Stimulated activated CD4-positive, alpha-beta T cell treated with anti-CD3 and anti-CD28 coated beads, Interleukin-1b, Interleukin-23, amount 100 ng/mL, for 48 hours (primary cell): ENCODE measurements at places on chromosomes 2 and 18.

GRCh38 chr18:67608615-67609273, 92.2 kb upstream of the DSEL start:
- no peak for DNase-seq

DNA sequence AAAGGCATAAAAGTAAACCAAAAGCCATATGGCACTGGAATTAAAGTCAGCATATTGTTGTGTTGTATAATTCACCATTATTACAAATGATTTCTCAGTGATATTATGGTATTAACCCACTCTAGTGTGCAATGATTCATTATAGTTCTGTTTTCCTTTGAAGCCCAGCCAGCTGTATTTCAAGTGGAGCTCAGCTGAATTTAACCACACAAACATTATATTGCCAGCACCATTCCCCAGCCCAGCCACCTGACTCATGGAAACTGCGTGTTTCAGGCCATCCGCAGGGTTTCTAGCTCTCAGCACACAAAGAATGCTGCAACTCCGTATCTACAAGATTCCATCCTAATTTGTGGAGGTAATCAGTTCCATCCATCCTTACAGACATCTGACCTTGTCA, 166.8 kb upstream of the CHAC2 start:
- no peak for DNase-seq

GRCh38 chr2:28643327-28643726, 108.3 kb upstream of the PPP1CB start:
- DNase-seq: no peak

DNA sequence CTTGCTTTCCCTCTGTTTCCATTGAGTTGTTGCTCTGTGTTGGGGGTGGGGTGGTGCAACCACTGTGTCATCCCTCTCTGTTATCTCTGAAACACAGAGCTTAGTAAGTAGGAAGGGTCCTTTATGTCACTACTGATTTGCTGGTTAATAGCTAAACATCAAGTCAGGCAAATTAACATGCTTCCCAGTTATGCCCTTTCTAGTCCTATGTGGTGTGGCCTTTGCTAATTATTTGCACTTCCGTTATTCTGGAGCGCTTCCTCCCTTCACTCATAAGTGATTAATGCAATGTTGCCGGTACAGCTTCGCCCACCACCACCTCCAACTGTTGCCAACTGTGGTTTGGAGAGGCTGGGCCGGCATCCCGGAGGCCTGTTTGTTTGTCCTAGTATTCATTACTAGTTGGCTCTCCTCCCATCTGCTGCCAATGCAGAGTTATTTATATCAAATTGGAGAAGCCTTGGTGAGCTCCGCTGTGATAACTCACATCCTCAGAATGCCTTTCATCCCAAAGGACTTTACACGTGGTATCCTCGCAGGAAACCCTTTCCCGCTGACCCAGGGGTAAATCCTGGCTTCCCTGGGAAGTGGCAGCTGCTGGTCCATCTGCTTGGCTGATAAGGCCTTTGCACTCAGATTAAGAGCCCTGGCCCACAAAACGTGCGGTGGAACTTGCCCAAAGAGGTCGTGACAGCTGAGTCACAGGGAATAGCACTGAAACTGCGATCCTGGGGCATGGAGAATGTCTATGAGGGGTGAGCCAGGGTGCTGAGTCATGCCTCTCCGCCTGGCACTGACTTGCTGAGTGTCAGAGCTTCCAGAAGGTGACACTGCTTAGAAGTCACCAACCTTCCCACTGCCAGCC, 72.0 kb upstream of the ZCCHC2 start:
- peak; percentile 10 for DNase-seq

DNA sequence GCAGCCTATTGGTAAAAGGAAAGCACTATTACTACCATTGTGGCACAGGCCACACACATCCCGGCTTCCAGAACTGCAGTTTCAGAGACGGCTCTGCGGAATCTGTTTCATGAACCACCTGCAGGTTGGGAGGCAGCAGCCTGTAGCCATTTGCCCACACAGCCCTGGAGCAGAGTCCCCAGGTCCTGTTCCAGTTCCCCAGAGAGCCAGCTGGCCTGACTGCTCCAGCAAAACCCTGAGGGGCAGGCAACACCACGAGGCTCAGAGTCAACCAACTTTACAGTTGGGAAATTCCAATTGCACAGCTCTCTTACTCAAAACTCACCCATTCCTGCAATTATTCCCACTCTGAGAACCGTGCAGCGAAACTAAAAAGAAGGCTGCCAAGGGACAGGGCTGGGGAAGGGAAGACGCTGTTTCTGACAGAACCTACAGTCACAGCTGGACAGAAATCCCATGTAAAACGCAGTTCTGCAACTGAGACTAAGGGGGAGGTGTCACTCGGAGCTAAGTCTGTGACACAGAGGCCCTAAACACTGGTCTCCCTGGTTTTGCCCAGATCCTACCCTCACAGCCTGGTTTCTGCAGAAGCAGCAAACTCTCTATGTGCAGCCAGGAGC, 219.4 kb downstream of the TMEM163 start:
- DNase-seq: no peak

DNA sequence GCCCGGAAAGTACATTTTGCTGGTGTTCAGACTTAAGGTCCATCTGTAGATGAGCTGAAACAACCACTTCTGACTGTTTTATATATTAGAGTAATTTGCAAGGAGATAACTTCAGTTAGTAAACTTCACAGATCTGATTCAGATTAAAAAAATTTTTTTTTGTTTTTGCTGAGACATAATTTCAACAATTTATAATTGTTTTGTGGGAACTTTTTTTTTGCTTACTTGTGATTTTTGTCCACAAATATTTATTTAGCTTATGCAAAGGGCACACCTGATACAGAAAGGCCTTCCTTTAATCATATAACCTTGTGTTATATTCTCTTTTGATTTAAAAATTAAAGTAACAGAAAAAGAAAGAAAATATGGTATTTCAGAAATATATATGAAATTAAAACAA, 9.6 kb upstream of the SCN9A start:
- no peak for DNase-seq

DNA sequence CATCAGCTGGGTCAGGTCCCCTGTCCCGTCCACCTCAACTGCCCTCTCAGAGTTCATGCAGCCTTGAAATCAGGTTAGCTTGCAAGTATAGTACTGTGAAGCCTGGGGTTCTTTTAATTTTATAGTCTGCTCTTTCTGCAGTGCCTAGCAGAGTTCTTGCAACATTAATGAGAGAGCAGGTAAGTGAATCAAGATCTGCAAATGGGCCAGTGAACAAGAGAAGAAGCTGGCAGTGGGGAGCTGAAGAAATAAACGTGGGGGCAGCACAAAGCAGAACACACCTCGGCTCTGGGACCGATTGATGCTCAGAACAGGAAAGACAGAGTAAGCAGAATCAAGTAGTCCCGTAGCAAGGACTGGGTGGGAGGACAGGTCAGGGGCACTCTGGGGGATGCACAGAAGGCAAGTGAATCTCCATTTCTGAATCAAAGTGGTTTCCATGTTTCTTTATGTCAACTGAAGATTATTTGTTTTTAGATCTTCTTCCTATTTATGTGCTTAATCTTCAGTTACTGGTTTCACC, 675.5 kb downstream of the RNF144A start:
- peak; percentile 7 for DNase-seq

- no peak for DNase-seq
These were observed 54.7 kb upstream of the HK2 start for GRCh38 chr2:74779265-74779558.

GRCh38 chr2:68832233-68832869, 38.8 kb downstream of the BMP10 start:
- peak; percentile 42 for DNase-seq

GRCh38 chr2:232611559-232612218, 21.7 kb upstream of the EFHD1 start:
- peak; percentile 70 for DNase-seq

DNA sequence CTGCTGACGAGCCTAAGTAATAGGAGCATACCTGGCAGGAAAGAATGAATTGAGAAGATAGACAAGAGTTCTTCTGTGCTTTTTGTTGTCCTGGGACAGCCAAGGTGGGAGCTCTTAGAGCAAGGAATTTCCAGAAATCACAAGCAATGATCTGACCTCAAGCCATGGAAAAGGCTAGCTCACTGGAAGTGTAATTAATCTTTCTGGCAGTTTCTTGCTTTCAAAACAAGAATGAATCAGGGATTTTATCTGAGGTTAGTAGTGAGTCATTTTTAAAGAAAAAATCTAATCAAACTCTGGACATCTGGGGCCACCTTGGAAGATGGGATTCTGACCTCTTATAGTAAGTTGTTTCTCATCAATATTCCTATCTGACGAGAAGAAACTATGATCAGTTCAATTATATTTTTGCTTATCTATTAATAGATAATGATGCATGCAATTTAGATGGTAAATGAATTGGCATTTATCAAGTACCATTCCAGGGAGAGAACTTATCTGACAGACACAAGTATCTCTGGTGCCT, 98.0 kb downstream of the ADCYAP1 start:
- DNase-seq: no peak

DNA sequence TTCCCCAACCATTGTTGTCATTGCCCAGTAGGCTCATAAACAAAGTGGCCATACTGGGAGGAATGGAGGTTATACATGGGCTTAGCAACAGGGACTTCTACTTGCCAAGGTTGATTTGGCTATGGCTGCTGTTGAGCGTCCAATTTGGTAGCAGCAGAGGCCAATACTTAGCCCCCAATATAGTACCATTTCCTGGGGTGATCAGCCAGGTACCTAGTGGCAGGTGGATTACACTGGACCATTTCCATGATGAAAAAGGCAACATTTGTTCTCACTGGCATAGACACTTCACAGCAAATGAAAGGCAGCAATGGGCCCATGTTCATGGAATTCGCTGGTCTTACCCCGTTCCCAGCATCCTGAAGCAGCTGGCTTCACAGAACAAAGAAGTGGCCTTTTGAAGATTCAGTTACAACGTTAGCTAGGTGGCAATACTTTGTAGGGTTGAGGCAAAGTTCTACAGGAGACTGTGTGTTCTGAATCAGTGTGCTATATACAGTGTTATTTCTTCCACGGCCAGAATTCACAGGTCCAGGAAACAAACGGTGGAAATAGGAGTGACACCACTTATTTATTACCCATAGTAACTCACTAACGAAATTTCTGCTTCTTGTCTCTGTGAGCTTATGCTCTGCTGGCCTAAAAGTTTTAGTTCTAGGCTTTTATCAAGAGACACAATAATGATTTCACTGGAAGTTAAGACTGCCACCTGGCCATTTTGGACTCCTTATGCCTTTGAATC, 37.5 kb downstream of the FBXO11 start:
- no peak for DNase-seq

- DNase-seq: no peak
These were observed 93.1 kb upstream of the PXDN start for GRCh38 chr2:1837458-1837857.

DNA sequence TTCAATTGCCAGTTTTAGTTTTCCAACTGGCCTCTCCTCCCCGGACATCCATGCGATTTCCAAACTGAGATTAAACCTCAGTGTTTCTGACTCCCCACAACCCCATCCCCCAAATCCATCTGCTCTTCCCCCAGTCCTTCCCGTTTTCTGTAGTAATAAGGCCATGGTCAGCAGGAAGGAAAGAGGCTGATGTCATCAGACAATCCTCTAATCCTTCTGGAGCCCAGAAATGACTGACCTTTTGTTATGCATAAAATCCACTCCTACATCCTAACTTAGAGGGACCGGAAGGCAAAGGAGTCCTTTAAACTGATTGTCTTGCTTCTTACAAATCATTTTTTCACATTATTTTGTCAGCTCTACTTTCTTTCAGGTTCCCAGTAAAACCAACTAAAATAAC, 155.8 kb downstream of the INO80D start:
- DNase-seq: no peak

DNA sequence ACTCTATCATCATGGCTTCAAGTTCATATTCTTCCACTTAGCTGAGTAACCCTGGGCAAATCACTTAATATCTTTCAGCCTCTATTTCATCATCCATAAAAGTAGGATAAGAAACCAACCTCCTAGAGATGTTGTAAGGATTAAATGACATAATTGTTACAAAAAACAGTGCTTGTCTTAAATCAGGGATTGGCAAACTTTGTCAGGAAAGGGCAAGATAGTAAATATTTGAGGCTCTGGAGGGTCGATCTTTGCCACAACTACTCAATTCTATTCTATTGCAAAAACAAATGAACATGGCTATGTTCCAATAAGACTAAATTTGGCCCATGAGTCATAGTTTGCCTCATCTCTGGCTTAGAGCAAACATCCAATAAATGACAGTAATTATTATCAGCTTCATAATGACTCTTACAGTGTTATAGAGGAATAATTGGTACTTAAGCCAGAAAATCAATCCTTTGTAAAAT, 184.7 kb downstream of the SATB2 start:
- no peak for DNase-seq

DNA sequence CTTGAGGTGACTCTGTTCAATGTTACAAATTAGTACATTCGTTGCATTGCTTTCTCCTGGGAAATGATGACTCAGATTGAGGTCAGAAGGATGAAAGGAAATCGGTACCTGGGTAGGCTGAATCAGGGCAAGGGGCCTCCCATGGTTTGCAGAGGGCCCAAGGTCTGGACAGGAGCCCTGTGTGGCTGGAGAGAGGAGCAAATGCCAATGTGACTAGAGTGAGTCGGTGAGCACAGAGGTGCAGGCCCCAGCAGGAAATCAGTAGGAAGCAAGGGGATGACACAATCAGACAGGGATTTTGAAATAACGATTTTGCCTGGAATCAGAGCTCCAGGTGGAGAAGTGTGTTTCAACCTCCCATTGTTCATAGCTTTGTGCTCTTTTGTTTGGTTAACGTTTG, 118.9 kb downstream of the CCDC102B start:
- no peak for DNase-seq

GRCh38 chr18:62347089-62347506, 22.0 kb downstream of the TNFRSF11A start:
- DNase-seq: no peak

DNA sequence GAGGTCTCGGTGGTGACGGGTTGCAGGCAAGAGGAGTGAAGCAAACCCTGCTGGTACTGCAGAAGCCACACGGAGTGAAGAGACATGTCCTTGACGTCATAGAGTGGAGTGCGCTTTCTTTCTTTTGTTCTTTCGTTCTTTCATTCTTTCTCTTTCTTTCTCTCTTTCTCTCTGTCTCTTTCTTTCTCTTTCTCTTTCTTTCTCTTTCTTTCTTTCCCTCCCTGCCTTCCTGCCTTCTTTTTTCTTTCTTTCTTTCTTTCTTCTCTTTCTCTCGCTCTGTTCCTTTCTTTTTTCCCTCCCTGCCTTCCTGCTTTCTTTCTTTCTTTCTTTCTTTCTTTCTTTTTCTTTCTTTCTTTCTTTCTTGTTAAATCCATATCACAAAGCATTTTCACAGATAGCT, 39.2 kb downstream of the LRRFIP1 start:
- no peak for DNase-seq

DNA sequence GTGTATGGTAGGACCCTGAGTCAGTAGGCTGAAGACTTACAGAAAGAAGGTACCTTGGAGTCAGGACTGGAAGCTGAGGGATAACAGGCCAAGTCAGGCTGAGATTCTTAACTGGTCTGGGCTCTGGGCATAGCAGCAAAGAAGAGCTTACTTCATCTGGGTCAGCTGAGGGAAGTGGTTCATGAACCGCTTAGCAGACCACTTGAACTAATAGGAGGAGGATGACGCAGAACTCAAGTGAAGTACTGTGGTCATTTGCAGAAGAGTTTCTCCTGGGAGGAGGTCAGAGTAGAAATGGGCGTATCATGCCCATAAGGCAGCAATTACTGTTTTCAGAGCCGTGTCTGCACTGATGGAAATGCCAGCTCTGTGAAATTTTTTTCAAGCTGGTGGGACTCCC, 164.5 kb downstream of the LCLAT1 start:
- DNase-seq: no peak
